ENCODE measurements at places on chromosomes 4 and X. TPM values are rescaled to one million over a fixed set of nuclear protein-coding genes. Genes with fewer than 3 reads are reported as not detected.

- DNase-seq = peak; percentile 40
Measured at GRCh38 chrX:134572816-134573682, 85.2 kb downstream of the PLAC1 start.

GRCh38 chr4:93710847-93711430 is 117.6 kb upstream of the ATOH1 start:
- no peak for DNase-seq

DNA sequence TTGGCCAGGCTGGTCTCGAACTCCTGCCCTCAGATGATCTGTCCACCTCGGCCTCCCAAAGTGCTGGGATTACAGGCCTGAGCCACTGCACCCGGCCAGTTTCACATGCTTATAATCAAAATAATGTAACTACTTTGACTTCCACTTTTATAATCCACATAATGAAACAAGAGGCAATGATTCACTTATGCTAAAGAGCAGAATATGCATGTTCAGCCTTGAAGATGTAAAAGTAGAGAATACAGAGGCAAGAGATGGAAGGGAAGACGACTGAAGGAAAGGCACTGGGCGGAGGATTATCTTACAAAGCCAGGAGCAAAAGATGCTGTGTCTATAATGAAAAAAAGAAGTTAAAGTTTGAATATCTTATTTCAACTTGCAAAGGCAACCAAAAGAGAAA is 13.3 kb upstream of the ZNF518B start:
- DNase-seq = no peak

GRCh38 chr4:15402146-15402545 is 25.7 kb upstream of the C1QTNF7 start:
- no peak for DNase-seq

PABPC1L2B gene
- not detected for total RNA-seq

SSX3 gene
- total RNA-seq = not detected

- no peak for DNase-seq
Measured at GRCh38 chr4:39037491-39037825, 5.2 kb upstream of the TMEM156 start.

- no peak for DNase-seq
Measured at GRCh38 chr4:151671541-151672059, 89.2 kb downstream of the GATB start.

DNA sequence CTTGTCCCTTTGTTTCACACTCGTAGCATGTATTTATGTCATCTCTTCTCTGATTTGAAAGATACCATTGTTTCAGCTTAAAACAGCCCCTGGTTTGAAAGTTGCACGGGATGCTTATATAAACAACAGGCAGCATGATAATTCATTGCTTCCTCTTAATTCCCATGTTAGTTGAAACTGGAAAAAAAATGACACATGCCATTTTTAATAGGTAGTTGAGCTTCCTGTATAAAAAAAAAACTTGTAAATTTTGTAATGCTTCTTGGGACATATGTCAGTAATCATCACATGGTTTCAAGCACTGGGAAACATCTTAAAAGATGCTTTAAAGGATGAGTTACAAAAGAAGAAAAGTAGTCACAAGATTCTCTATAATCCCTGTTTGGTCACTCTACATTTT is 243.0 kb downstream of the PALLD start:
- peak; percentile 4 for DNase-seq

TLL1 gene
- total RNA-seq = 1.4 TPM

GRCh38 chrX:64230123-64230970 is at the start of gene ASB12:
ASB12 (minus strand) TSS chrX:64230607; CDS start chrX:64225650, 4,957 bp downstream.
- DNase-seq = peak; percentile 15

GRCh38 chr4:169249214-169249973 is 21.4 kb downstream of the SH3RF1 start:
- no peak for DNase-seq

GRCh38 chr4:80070880-80071603 is 2.0 kb downstream of the ANTXR2 start:
- DNase-seq = peak; percentile 17

GRCh38 chr4:133618963-133619362 is 469.9 kb downstream of the PCDH10 start:
- no peak for DNase-seq

GRCh38 chr4:56575820-56576429 is 70.3 kb downstream of the ARL9 start:
- DNase-seq = no peak

VEGFD gene
- not detected for total RNA-seq

GRCh38 chrX:24493740-24494581 is 28.9 kb downstream of the PDK3 start:
- DNase-seq = no peak

DNA sequence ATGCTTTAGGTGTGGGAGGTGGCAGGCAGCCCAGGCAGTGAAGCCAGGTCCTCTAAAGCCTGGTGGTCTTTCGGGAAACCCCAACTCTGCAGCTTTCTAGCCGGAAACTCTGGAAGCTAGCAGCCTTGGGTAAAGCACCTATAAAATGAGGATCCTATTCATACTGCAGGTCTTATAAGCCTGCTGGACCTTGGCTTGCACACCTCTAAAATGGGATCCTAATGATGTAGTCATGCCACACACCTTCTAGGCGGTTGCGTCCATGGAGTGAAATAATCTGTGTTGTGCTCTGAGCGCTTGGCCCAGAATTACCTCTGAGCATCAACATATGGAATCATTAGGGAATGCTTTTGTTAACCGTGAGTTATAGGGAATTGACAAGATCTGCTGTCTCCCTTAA is 36.0 kb upstream of the STS start:
- DNase-seq = no peak

DNA sequence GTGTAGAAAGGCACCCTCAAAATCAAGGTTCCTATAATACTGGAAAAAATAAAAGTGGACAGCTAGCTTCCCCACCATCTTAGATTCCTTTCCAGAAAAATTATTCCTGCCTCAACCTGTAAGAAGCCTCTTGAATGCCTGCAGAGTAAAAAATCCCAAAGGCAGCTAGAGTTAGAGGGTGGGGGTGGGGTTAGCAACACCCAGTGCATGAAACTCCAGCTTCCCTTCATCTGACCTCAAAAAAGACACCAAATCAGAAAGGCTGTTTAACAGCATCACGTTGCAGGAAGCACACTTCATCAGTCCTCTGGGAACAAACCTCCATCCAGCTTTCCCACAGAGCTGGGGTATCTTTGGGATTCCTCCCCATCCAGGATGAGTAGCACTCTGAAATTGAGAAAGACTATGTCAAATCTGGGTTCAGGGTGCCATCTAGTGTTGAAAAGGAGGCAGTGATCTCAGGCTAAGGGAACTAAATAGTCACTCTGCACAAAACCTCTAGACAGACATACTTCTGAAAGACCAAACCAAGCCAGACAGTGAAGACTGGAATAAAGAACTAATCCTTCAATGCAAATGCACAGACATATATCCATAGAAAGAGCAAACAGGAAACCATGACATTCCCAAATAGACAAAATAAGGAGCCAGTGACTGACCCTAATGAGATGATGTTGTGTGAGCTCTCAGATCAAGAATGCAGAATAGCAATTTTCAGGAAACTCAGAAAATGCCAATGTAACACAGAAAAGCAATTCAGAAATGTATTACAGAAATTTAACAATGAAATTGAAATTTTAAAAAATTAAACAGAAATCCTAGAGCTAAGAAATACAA is 97.9 kb downstream of the ARHGEF9 start:
- DNase-seq = peak; percentile 68

GRCh38 chr4:108272561-108272960 is 103.8 kb upstream of the LEF1 start:
- no peak for DNase-seq

DNA sequence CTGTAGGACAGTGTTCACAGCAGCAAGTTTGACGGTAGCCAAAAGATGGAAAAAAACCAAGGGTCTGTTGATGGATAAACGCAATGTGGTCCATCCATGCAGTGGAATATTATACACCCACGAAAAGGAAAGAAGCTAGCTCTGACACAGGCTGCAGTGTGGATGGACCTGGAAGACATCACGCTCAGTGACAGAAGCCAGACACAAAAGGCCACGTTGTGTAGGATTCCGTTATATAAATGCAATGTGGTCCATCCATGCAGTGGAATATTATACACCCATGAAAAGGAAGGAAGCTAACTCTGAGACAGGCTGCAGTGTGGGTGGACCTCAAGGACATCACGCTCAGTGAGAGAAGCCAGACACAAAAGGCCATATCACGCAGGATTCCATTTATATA is 105.5 kb upstream of the SHOX start:
- no peak for DNase-seq

GRCh38 chr4:10082459-10083272 is 33.9 kb downstream of the WDR1 start:
- DNase-seq = no peak

GRCh38 chr4:76697129-76697803 is 200.7 kb downstream of the SOWAHB start:
- no peak for DNase-seq

DNA sequence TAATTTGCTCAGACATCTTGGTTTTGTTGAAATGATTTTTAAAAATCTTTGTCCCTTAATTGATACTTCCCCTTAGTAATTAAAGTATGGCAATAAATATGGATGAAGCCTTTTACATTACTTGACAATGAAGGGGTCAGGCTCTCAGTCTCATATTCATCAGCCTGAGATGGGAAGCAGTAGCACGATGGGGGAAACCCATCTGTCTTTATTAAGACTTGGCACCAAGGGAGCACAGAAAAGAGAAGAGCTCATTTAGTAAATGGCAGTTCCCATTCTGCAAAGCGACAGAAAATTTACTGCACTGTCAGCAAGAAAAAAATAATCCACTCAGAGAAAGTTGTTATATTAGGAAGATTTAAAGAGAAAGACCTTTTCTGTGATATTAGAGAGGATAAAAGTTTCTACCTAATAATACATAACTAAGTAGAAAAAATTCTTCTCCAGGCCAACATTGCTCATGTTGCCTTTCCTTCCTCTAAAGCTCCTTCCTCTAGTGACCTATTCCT is 7.9 kb upstream of the SERTM2 start:
- no peak for DNase-seq

DNA sequence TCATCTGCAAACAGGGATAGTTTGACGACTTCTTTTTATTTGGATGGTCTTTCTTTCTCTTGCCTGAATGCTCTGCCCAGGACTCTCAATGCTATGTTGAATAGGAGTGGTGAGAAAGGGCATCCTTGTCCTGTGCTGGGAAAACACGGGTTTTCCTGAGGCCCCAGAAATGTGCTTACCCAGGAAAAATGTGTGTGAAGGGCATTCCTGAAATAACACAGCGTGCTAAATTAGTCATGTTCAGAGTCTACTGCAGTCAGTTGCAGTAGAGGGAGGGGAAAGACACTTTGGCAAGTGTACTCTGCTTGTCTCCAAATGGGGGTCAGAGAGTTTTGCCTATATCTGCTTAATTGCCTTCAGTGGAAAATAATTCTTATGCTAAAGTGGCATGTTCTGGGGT is 153.9 kb downstream of the CCNG2 start:
- DNase-seq = no peak

DNA sequence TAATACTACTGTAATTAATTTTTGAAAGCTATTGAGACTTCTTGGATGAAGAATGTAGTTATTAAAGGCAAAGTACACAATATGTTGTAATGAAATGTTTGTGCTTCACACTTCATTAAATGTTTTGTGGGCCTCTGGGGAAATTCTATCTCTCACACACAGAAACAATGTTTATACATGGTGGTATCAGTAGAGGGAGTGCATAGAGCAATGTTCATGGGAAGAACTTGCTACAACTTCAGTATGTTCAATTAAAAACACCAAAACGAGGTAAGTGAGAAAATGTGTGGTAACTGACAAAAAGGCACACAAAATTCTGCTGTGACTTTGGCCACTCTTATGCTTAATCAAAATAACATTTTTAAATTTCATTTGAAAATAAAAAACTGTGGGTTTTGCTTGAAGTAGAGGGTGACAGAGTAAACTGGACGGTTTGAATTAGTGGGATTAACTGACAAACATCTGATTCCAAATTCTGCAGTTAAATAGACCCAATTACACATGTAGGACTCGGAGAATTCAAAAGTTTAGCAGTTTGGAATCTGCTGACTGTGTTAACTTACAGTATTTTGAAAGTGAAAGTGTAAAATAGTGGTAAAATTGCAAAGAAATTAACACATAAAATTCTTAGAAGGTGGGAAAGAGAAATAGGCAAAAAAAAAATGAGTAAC is 111.4 kb upstream of the TTC29 start:
- peak; percentile 30 for DNase-seq

GAGE12E gene
- total RNA-seq = not detected

GRCh38 chrX:54865208-54865607 is 55.4 kb upstream of the TRO start:
- no peak for DNase-seq

CABS1 gene
- not detected for total RNA-seq

DNA sequence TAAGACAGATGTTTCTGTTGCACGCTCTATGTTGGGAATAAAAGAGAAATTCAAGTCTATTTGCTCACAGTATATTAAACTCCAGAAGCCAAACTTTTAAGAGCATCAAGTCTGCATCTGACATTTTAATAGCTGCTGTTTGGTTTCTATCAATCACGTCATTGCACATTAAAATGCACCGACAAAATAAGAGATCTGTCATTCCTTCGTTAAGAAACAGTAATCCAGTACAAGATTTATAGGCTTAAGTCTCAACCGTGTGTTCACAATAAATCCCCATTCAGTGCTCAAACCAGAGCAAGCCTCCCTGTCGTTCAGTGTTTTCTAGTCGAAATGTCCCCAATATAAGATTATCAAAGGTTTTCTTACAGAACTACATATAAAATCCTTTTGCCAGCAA is 89.0 kb upstream of the BMPR1B start:
- no peak for DNase-seq

GRCh38 chrX:69182818-69183380 is 17.6 kb upstream of the PJA1 start:
- DNase-seq = no peak

- DNase-seq = no peak
Measured at GRCh38 chr4:141124224-141124623, 9.0 kb downstream of the RNF150 start.

DNA sequence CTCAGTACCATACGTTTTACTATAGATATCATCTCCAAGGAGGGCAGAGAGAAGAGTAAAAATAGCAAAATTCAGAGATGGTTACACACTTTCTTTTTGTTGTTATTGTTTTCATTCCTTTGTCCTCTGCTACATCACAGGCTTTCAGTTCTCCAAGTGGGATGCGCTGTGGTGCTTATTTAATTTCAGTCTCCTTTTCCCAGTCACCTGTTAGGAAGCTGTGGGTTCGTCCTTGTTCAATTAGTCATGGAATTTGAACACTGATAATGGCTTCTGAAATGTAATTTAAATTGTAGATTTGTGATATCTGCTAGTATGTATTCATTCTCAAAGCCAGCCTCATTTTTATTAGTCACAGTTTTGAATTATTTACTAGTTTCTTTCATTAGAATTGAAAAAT is 38.8 kb upstream of the DHRSX start:
- peak; percentile 4 for DNase-seq

- DNase-seq = no peak
Measured at GRCh38 chr4:147096667-147097604, 151.3 kb upstream of the TTC29 start.

RPGR gene
- total RNA-seq = 8.4 TPM
